ENCODE measurements at places on chromosomes 2 and 18. TPM values are rescaled to one million over a fixed set of nuclear protein-coding genes. Genes with fewer than 3 reads are reported as not detected.

UGT1A8 gene
- 0.05 TPM for total RNA-seq

REG1A gene
- total RNA-seq = not detected

CMPK2 gene
- 0.78 TPM for total RNA-seq

CDKL4 gene
- not detected for total RNA-seq

IL37 gene
- total RNA-seq = not detected

ZDBF2 gene
- 0.74 TPM for total RNA-seq

ZNF396 gene
- total RNA-seq = 0.88 TPM

PLA2R1 gene
- 2.6 TPM for total RNA-seq

GCG gene
- total RNA-seq = not detected

COLEC11 gene
- 0.62 TPM for total RNA-seq

DRC1 gene
- total RNA-seq = 0.42 TPM

KLHL30 gene
- total RNA-seq = 0.25 TPM

SLC11A1 gene
- total RNA-seq = 0.08 TPM
